NCI-H1436 treated with DMSO at 0.1 percent for 48 hours (cell line): ENCODE measurements at places on chromosomes 7 and 10.

- DNase-seq = no peak
These were observed 122.7 kb upstream of the TMEM229A start for GRCh38 chr7:124155432-124156022.

DNA sequence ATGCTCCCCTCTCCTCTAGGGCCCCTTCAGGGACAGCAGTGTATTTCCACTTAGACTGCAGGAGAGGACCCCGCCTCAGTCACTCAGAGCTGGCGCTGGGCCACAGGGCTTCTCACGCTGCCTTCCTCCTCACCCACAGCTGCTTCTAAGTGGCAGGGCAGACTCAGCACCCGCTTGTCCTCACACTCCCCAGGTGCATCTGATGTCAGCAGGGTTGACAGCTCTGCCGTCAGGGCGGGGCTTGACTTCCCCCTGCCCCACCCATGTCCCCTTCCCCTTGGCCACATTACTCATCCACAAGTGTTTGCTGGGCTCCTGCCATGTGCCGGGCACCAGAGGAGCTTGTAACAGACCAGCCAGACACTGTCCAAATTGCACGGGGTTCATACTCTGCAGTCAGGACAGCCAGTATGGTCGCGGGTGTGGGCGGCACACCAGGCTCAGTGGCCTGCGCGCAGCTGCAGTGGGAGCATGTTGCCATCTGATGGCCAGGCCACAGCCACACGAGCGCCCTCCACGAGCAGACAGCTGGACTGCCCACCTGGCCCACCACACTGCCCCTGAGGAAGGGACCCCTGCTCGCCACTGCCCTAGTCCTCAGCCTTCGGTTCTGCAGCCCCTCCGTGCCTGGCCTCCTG, 29.3 kb upstream of the TTYH3 start:
- DNase-seq = no peak

DNA sequence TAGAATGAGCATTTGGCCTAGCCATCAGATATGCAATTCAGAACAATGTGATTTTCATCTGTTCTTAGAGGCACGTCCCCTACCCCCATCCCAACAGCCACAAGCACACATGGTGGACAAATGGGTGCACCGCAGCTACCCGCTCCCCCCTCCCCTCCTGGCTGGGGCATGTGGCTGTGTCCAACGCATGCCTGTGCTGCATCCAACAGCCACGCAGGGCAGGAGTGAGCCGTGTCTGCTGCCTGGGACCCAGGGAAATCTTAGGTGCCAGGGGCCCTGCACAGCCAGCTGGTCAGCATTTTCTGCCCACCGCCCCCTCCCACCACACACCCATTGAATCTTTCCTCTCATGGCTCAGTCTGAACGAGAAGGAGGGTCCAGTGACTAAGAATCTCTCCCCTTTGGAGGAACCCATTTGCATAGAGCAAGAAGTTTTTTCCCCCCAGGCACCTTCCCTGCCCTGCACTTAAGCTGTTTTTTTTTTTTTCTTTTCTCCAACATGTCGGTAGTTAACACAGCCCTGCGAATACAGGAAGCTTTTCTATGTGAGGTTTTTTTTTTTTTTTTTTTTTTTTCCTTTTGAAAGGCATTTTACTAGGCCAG, 138.9 kb downstream of the WDR11 start:
- no peak for DNase-seq

- DNase-seq = no peak
These were observed 28.6 kb upstream of the ST7 start for GRCh38 chr7:116924741-116925140.

DNA sequence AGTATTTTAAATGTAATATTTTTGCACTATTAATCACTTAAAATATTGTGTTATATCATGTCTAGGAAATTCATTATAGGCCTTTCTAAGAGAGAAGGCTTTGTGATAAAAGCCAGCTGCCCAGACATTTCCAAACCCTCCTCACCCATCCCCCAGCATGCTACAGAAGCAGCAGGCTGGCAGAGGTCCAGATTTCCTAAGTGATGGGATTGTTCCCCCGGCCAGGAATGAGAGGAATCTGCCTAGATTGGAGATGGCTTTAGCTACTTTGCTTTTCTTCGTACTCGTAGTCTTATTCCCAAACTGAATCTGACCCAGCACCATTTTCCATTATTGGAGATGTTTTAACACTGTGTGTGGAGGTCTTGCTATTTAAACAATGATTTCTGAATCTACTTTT, 29.4 kb downstream of the CDK14 start:
- DNase-seq = no peak

GRCh38 chr7:105202616-105203015, 186.1 kb downstream of the SRPK2 start:
- no peak for DNase-seq

GRCh38 chr10:120138689-120139088, 246.2 kb downstream of the SEC23IP start:
- no peak for DNase-seq

DNA sequence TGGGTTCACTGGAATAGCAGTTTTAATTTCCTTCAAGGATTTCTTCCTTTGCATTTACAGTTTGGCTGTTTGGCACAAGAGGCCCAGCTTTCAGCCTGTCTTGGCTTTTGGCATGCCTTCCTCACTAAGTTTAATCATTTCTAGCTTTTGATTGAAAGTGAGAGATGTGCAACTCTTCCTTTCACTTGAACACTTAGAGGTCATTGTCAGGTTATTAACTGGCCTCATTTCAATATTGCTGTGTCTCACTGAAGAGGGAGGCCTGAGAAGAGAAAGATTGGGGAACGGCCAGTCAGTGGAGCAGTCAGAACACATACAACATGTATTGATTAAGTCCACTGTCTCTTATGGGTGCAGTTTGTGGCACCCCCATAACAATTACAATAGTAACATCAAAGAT, 33.9 kb downstream of the PTTG1IP2 start:
- no peak for DNase-seq

DNA sequence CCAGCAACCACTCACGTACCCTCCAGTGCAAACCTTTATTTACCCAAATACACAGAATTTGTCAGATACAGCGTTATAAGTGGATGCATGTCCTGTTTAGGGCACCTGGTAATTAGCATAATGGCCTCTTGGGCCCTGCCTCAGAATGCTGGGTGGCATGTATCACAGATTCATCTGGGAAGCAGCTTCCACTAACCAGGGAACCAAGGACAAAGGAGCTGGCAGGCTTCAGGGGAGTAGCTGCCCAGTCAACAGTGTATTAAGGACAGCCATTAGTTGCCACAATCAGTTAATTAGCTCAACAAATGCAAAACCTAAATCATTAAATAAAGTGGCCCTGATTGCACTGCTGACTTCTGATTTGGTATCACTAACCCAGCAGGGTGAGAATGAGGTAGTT, 105.7 kb downstream of the RAPGEF5 start:
- DNase-seq = no peak

DNA sequence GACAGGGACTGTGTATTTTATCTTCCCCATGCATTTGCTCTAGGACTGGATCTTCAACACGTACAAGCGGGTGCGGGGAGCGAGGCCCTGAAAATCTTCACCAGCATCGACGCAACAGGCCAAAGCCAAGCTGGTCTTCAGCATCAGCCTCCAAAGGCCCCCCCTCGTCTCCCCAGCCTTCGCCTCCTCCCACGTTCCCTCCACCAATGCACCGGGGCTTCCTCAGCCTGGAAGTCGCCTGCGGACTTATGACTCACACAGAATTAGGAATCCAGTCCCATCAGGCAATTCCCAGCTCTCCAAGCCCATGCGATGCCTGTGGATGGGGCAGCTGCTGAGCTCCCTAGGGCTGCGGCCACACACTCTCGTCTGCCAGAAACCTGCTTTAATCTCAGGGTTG, 36.3 kb upstream of the RNF32 start:
- DNase-seq = no peak

GRCh38 chr7:2403718-2404648, 572 bp downstream of the CHST12 start:
- DNase-seq = no peak

GRCh38 chr10:1086787-1087186, 30.6 kb downstream of the WDR37 start:
- DNase-seq = no peak
